Activated gamma-delta T cell treated with anti-CD3 and anti-CD28 coated beads, Interleukin-2, amount 50 U/mL, for 16 hours (primary cell): ENCODE measurements at places on chromosomes 6 and 20.

DNA sequence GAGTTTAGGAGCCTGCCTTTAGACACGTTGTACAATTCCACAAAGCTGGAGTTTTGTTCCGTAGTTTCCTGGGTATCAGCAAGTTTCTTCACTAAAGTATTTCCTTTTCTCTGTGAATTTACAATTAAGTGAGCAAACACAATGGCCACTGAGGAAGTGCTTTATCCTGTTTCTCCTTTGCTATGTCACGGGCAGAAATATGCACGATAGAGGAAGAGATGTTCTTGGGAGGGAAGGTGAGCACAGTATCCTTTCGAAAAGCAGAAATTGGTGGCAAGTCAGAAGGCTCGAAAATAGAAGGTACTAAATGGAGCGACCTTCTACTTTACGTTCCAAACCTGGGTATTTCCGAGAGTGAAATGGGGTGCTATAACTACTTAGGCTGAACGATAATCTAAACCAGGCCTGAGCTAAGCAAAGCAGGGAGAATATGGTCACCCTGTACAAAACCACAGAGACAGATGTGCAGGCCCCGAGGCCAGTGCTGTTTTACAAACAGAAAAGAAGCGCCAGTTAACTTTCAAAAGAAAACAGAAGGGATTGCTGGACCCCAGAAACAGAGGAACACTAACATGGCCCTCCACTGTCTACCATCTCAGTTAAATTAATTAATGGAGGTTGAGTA, 259.6 kb downstream of the TBC1D7 start:
- no peak for DNase-seq

GRCh38 chr20:45432294-45432693, 16.4 kb downstream of the PIGT start:
- DNase-seq, result no peak

- no peak for DNase-seq
These were observed 225.2 kb downstream of the SAMD5 start for GRCh38 chr6:147733686-147734085.

GRCh38 chr6:11380969-11381744, 148.7 kb upstream of the NEDD9 start:
- DNase-seq, result no peak

GRCh38 chr6:111573131-111573883, 32.4 kb downstream of the TRAF3IP2 start:
- no peak for DNase-seq

DNA sequence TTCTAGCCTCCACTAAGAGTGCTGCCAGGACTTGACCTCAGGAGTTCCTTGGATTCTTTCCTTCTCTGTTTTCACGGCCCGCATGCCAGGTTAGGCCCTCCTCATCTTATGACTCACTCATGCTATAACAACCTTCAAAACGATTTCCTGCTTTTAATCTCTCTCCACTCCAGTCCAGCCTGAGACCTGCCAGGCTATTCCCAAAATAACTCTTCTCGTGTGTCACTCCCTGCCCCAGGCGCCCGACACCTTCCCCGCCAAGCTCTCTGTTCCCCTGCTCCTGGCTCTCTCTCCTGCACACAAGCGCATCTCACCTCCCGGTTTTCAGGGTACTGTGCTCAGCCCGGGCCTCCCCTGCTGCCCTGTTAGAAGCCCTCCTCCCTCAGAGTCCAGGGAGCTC, 64.1 kb upstream of the RPS6KA2 start:
- no peak for DNase-seq

- no peak for DNase-seq
These were observed 1.4 kb upstream of the TSPYL4 start for GRCh38 chr6:116255246-116255800.

- no peak for DNase-seq
These were observed 20.8 kb downstream of the BNIP5 start for GRCh38 chr6:36315921-36316320.

- no peak for DNase-seq
These were observed 21.3 kb upstream of the SYNDIG1 start for GRCh38 chr20:24448170-24448569.

DNA sequence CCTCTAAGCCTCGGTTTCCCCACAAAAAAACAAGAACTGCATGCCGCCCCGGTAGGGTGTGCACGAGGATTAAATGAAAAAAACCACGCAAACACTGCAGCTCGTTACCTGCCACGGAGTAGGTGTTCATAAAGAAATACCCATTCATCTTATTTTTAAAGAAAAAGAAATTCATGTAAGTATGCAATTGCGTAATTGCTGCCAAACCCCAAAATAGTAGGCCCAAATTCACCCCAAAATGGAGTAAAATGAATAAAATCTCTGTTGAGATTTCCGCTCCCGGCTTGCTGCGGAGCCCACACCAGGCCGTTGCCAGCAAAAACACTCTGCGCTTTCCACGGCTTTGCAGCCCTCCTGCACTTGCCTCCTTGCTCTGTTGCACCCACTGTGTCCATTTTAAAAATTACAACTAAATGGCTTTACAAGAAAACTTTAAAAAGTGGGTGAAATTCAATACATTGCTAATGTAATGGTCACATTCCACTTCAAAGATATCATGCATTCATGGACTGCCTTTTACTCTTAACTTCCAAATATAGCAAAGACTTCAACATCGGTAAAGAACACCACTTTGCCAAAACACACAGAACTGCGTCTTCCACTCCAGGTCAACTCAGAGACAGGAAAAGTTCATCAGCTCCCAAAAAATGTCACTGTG, 125.0 kb downstream of the ZMYND8 start:
- no peak for DNase-seq

GRCh38 chr20:46563170-46563859, 12.9 kb upstream of the OCSTAMP start:
- no peak for DNase-seq

DNA sequence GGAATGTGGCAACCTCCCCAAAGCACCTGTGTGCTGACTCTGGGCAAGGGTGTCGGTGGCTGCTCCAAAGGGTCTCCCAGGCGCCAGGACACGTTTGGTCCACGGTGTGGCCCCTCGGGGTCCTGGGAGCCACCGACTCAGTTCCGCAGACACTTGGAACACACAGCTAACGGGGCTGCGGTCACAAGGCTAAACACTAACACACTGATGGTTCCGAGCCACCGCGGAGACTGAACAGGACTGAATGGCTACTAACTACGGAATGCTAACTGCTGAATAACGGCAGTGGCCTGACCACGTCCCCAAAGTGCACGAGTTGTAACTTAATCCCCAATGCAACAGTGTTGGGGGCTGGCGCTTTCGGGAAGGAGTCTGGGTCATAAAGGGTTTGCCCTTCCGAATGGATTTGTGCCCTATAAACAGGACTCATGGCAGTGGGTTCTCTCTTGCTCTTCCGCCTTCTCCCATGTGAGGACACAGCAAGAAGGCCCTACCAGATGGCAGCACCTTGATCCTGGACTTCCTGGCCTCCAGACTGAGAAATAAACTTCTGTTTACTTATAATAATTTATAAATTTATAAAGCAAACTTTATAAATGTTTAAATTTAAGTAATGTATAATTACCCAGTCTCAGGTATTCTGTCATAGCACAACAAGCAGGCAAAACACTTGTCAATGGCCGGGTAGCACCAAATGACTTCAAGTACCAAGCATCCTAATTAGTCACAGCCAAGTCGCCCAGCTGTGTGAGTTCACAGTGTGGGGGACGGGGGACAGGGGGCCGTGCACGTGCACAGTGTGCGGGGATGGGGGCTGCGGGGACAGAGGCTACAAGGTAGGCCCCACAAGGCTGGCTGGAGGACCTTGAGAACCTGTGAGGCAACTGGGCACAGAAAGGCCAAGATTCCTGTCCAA, 2.3 kb upstream of the EEF1A2 start:
- no peak for DNase-seq

DNA sequence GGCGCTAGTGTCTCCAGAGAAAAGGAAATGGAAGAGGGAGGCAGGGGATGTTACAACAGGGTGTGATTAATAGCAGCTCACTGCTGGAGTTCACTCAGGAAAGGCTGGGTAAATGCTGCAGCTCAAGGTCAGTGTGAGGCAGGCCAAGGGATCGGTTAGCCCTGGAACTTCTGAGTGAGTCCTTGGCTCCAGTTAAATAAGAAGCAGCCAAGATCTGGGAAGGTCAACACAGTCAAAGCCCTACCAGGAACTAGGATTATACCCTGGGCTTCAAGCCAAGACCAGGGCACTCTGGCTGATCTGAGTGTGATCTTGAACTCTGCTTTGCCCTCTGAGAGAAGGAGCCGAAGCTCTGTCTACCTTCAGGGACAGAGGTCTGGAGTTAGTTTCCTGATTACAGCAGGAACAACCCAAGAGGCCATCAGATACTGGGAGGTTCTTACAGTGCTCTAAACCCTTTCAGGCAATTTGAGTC, 44.3 kb downstream of the TPD52L1 start:
- no peak for DNase-seq

DNA sequence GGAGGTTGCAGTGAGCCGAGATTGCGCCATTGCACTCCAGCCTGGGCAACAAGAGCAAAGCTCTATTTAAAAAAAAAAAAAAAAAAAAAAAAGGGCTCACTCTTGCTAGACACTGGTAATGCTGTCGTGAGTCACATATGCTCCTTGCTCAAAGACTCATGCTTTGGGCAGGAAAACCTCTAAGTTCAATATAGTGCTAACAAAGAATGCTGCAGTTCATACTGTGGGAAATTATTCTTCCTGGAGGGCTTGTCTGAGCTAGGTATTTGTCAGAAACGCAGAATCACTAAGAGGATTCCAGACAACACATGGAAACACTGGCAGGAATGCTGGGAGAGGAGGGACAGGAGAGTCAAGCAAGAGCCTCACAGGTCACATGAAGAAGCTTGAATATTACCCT, 2.3 kb upstream of the LYRM2 start:
- DNase-seq, result no peak

DNA sequence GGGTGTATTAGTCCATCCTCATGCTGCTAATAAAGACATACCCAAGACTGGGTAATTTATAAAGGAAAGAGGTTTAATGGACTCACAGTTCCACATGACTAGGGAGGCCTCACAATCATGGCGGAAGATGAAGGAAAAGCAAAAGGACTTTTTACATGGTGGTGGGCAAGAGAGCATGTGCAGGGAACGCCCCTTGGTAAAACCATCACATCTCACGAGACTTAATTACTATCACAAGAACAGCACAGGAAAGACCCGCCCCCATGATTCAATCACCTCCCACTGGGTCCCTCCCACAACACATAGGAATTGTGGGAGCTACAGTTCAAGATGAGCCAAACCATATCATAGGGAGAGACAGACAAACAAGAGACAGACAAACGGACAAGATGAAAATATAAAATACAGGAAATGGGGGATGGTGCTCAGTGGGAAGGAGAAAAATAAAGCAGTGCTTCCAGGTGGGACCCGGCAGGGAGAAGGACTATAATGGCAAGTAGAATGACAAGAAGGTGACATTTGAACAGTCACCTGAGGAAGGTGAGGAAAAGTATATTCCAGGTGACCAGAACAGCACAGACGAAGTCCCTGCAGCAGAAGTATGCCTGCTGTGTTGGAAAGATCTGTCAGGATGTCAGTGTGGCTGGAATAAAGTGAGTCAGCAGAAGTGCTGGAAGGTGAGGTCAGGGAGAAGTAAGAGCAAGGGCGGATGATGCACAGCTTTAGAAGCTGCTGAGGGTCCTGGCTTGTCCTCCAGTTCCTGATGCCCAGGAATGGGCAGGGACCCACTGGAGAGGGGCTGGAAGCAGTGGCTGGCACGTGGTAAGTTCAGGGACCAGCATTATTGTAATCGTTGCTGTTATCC, 61.1 kb downstream of the SLC2A10 start:
- no peak for DNase-seq

- DNase-seq, result no peak
These were observed 453.5 kb upstream of the SULF2 start for GRCh38 chr20:48238781-48239180.

GRCh38 chr6:128743974-128744765, 138.8 kb upstream of the LAMA2 start:
- DNase-seq, result no peak

GRCh38 chr6:29710281-29710941, 12.8 kb upstream of the HLA-F start:
- DNase-seq, result no peak

DNA sequence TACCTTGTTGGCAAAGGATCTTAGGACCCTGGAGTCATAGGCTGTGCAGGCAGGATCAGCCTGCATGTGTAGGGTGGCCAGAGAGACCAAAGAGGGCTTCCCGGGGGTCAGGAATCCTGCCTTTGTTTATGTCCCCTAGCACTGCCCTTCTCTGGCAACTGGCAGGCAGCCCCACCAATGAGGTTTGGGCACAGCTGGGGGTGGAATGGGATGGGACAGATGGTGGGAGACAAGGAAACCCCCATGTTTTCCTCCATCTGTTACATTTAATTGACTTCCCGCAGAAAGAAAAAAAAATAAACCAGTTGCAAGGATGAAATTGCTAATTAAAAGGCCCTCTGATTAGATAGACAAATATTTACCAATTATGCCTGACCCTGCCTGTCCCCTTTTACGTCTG, 27.6 kb downstream of the CD40 start:
- no peak for DNase-seq

GRCh38 chr6:89977808-89978748, 83.8 kb downstream of the GJA10 start:
- DNase-seq, result no peak

DNA sequence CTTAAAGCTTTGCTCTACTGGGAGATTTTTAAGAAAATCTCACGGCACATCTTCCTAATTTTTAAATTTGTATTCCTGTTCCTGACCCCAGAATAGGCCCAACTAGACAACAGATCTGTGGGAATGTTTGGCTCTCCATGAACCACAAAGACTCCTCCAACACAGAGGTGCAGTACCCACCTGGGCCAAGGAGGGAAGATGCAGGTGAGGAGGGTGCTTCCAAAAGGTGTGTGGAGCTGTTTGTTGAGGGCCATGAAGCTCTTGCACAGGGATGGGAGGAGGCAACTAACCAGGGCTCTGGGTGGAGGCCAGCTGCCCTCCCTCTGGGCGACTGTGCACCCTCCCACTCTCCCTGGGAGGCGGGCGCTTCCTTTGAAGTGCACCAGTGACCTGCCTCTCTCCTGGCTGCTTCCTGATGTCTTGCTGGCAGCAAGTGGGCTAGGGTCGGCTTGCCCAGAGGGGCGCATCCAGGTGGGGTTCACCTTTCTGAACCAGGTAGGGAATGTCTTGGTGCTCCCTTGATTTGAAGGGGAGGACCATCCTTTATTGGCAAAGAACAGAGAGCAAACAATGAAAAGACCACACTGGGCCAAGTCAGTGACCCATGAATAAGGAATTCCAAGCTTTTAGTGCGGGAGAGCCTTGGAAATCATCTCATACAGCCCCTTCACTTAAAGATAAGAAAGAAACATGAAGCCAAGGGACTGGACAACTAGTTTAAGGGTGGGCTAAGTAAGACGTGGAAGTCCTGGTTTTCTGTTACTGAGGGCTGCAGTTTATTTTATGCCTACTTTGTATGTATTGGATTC, 76.0 kb downstream of the ANKRD6 start:
- DNase-seq, result no peak

DNA sequence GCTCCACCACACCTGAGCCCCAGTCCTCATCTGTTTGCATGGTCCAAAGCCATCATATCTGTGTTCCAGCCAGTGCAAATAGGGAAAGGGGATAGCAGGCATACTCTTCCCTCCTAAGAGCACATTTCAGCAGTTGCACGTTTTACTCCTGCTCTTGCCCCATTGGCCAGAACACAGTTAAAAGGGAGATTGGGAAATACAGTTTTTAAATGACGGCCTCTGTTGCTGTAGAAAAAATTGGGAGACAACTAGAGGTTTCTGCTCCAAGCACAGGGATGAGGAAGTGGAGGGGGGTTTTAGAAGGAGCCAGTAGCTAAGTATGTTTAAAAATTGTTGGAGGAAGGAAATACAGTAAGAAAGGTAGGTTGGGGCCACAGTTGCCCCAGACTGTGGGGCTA, 14.6 kb upstream of the STK35 start:
- DNase-seq, result no peak
